Kidney (tissue), 22 donors: ENCODE measurements at places on chromosomes 6 and 20. TPM values are rescaled to one million over a fixed set of nuclear protein-coding genes. Genes with fewer than 3 reads are reported as not detected.

- no peaks in the 10 kb centered on the region for H3K27me3 ChIP-seq
- no peak overlapping the region for H3K4me3 ChIP-seq
- H3K4me1 ChIP-seq = peaks cover 4% of the 10 kb centered on the region
- no peaks in the 10 kb centered on the region for H3K36me3 ChIP-seq
Observed at GRCh38 chr6:82687855-82688254, 324.2 kb downstream of the TPBG start.

DNA sequence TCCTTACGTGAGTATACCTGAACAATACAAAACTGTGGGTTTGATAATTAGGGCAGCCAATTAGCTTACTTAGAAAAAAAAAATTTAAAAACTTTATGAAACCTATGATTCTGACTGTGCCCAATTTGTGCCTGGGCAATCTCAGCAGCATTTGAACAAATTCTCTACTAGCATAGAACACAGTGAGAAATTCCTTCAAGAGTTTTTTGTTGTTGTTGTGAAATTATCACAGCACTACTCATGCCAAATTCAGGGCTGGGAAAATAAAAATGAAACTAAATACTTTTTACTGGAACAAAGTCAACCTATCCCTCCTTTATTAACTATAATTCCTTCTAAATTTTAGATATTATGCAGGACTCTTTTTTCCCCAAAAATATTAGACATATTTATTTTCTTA lies 42.9 kb downstream of the POU3F2 start:
- no peak overlapping the region for H3K27ac ChIP-seq
- no peaks in the 10 kb centered on the region for H3K27me3 ChIP-seq
- no peaks in the 10 kb centered on the region for H3K4me1 ChIP-seq
- no peak for DNase-seq

- no peak for DNase-seq
- H3K4me1 ChIP-seq = peaks cover 10% of the 10 kb centered on the region
- no peak overlapping the region for H3K4me3 ChIP-seq
Observed at GRCh38 chr6:13404892-13405254, 76.5 kb upstream of the TBC1D7 start.

- H3K4me3 ChIP-seq = no peak overlapping the region
- no peak overlapping the region for H3K27ac ChIP-seq
- H3K36me3 ChIP-seq = no peaks in the 10 kb centered on the region
- DNase-seq = peak; percentile 39
- H3K27me3 ChIP-seq = no peaks in the 10 kb centered on the region
Observed at GRCh38 chr20:58622671-58623578, 28.2 kb upstream of the STX16 start.

DNA sequence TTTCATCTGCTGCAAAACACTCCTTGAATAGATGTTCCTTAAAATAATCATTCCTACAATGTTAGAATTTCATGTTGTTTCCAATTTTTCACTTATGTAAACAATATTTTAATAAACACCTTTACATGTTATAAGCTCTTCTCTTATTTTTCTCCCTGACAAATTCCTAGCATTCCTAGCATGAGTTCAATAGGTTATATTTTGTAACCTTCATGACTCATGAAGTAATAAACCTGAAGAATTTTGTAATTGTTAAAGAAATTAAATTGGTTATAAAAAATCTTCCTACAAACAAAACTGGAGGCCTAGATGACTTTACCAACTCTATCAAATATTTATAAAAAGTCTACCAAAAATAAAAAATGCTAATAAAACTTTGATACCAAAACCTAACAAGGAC lies 66.3 kb downstream of the NT5E start:
- no peak overlapping the region for H3K27ac ChIP-seq
- no peak overlapping the region for H3K4me3 ChIP-seq
- peaks cover 20% of the 10 kb centered on the region for H3K36me3 ChIP-seq
- H3K27me3 ChIP-seq = no peaks in the 10 kb centered on the region

GRCh38 chr6:11432713-11433450 lies 104.7 kb upstream of the TMEM170B start:
- no peak overlapping the region for H3K27ac ChIP-seq
- no peak for DNase-seq
- H3K27me3 ChIP-seq = no peaks in the 10 kb centered on the region
- no peaks in the 10 kb centered on the region for H3K36me3 ChIP-seq
- H3K4me3 ChIP-seq = no peak overlapping the region

DNA sequence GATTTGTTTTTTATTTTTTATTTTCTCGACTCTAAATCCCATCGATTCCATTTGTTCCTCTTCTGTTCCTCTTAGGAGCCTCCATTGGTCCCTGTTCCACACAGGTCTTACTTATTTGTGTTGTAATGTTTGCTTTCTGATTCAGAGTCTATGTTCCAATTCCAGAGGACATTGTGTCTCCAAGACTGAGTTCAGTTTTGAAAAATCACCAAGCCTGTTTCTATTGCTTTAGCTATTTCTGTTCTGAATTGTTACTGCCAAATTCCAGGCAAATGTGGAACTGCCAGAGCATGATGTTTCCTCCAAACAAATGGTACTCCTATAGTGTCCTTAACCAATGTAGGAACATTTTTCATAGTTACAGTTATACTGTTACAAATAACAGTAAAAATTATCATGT lies 270.9 kb upstream of the SPTLC3 start:
- H3K4me1 ChIP-seq = no peaks in the 10 kb centered on the region
- no peak overlapping the region for H3K4me3 ChIP-seq
- H3K27me3 ChIP-seq = no peaks in the 10 kb centered on the region
- no peak for DNase-seq
- H3K36me3 ChIP-seq = no peaks in the 10 kb centered on the region
- no peak overlapping the region for H3K27ac ChIP-seq

- H3K4me3 ChIP-seq = no peak overlapping the region
- H3K27me3 ChIP-seq = no peaks in the 10 kb centered on the region
- H3K27ac ChIP-seq = no peak overlapping the region
- H3K36me3 ChIP-seq = no peaks in the 10 kb centered on the region
- H3K4me1 ChIP-seq = no peaks in the 10 kb centered on the region
- DNase-seq = peak; percentile 72
Observed at GRCh38 chr20:51022227-51022802, 592 bp downstream of the KCNG1 start.

DNA sequence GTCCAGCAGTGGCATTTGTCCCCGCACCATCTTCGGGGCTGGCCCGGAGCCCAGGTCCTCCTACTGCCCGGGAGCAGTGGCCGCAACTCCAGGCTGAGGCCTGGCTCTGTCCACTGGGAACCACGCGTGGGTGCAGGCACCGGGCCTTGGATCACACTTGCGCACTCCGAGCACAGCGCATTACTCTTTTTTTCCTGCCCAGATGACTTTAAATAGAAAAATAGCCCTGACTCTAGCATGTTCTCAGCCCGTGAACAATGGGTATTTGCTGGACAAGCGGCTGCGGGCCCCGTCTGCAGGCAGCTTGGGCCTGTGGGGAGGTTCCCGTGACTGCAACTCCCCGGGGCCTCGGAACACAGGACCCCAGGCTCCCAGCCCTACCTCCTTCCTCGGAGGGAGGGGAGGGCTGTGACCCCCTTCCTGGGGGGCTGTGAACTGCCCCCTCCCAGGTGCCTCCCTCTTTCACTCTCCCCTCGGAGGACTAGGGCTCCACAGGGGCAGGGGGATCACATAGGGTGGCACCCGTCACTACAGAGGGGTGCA lies 162.2 kb downstream of the TBXT start:
- H3K4me1 ChIP-seq = peaks cover 9% of the 10 kb centered on the region
- DNase-seq = peak; percentile 72
- H3K36me3 ChIP-seq = no peaks in the 10 kb centered on the region
- peaks cover 11% of the 10 kb centered on the region for H3K27me3 ChIP-seq

GRCh38 chr6:144190593-144190992 lies 40.3 kb downstream of the STX11 start:
- no peaks in the 10 kb centered on the region for H3K27me3 ChIP-seq
- no peak overlapping the region for H3K4me3 ChIP-seq
- H3K4me1 ChIP-seq = no peaks in the 10 kb centered on the region
- DNase-seq = no peak
- no peaks in the 10 kb centered on the region for H3K36me3 ChIP-seq

- H3K4me1 ChIP-seq = no peaks in the 10 kb centered on the region
- no peak for DNase-seq
- no peak overlapping the region for H3K27ac ChIP-seq
- H3K27me3 ChIP-seq = no peaks in the 10 kb centered on the region
Observed at GRCh38 chr6:4587171-4587570, 189.0 kb upstream of the CDYL start.

PNPLA1 gene
- total RNA-seq = 0.19 TPM

HLA-DOA gene
- 21.6 TPM for total RNA-seq

WFDC2 gene
- total RNA-seq = 2,874 TPM

KCTD20 gene
- total RNA-seq = 35.6 TPM

FAM209B gene
- not detected for total RNA-seq

OR2J3 gene
- total RNA-seq = not detected

RIN2 gene
- total RNA-seq = 109 TPM

NSFL1C gene
- 78.2 TPM for total RNA-seq

CUL7 gene
- 24.5 TPM for total RNA-seq
